ENCODE measurements at places on chromosomes 3 and 15. TPM values are rescaled to one million over a fixed set of nuclear protein-coding genes. Genes with fewer than 3 reads are reported as not detected.

GRCh38 chr3:89679686-89680085, 572.3 kb downstream of the EPHA3 start:
- no peak overlapping the region for H3K4me3 ChIP-seq
- H3K4me1 ChIP-seq, result no peaks in the 10 kb centered on the region
- no peaks in the 10 kb centered on the region for H3K36me3 ChIP-seq
- H3K27me3 ChIP-seq, result no peaks in the 10 kb centered on the region
- DNase-seq, result no peak

DNA sequence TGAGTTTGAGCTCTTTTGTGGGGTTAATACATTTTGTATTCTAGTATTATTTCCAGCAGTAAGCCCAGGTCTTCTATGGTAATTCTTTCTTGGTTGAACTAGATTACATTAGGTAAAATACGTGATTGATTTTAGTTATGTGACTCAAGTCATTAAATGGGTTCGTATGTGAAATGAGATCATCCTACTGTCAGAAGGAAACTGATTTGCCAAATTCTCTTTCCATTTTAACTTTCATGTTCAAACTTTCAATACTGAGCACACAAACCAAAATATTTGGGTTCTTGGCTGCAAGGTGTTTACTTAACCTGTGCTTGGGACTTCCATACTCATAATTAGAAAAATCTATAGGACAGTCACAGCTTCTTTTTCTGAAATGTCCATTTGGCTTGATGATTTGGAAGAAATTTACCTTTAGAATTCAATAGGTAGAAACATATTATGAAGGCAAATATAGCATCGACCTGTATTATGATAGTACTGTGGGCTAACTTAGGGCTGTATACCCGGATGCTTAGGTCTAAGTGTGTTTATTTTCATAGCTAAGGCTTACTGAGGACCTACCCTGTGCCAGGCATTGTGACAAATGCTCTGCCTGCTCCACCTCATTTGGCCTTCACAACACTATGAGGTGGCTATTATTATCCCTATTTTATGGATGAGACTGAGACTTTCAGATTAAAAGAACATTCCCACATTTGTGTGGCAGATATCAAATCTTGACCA, 631.8 kb upstream of the GRM7 start:
- H3K27ac ChIP-seq, result no peak overlapping the region
- no peaks in the 10 kb centered on the region for H3K36me3 ChIP-seq
- no peaks in the 10 kb centered on the region for H3K4me1 ChIP-seq
- H3K27me3 ChIP-seq, result no peaks in the 10 kb centered on the region

DNA sequence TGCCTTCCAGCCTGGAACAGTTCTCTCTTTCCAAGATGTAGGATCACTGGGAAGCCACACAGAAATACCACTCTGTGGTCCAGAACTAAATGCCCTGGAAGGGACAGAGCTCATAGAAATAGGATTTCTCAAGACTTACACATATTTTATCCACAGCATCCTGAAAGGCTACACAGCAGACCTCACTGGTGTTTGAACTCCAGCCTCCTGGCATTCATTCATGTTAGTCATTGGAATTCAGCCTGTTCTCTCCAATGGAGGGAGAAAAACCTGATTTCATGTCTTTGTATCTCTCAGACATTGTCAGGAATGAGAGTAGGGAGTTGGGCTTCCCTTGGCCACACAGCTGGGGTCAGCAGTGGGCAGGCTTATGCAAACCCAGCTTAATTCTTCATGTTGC, 121.1 kb upstream of the PPP2R3A start:
- H3K4me3 ChIP-seq, result no peak overlapping the region
- DNase-seq, result no peak
- no peaks in the 10 kb centered on the region for H3K27me3 ChIP-seq
- no peak overlapping the region for H3K27ac ChIP-seq
- H3K4me1 ChIP-seq, result no peaks in the 10 kb centered on the region

- H3K36me3 ChIP-seq, result no peaks in the 10 kb centered on the region
- no peaks in the 10 kb centered on the region for H3K4me1 ChIP-seq
- DNase-seq, result peak; percentile 12
- no peak overlapping the region for H3K27ac ChIP-seq
Observed at GRCh38 chr3:3366386-3366785, 186.9 kb upstream of the CRBN start.

DNA sequence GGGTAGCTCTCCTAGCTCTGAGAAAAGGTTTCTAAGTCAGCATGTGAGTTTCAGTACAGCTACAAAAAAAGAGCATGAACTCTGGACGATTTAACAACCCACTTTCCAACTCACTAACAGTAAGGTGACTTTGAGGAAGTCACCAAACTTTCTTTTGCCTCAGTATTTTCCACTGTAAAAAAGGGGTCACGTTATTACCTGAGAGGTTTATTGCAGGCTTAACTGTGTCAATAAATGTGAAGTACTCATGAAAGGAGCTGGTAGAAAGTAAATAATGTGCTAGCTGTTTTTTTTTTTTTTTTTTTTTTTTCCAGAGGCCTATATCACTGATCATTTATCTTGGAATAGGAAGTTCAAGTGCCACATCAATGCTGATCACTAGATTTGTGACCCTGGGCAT, 89.3 kb downstream of the PLSCR2 start:
- no peak overlapping the region for H3K4me3 ChIP-seq
- H3K27ac ChIP-seq, result no peak overlapping the region
- H3K4me1 ChIP-seq, result no peaks in the 10 kb centered on the region
- H3K36me3 ChIP-seq, result no peaks in the 10 kb centered on the region
- no peaks in the 10 kb centered on the region for H3K27me3 ChIP-seq

- no peaks in the 10 kb centered on the region for H3K27me3 ChIP-seq
- H3K4me1 ChIP-seq, result no peaks in the 10 kb centered on the region
- H3K36me3 ChIP-seq, result no peaks in the 10 kb centered on the region
- H3K27ac ChIP-seq, result no peak overlapping the region
- DNase-seq, result no peak
Observed at GRCh38 chr15:81666839-81667238, 292.8 kb upstream of the TMC3 start.

GRCh38 chr3:126935756-126936509, 47.0 kb upstream of the PLXNA1 start:
- DNase-seq, result no peak
- H3K4me3 ChIP-seq, result no peak overlapping the region
- no peaks in the 10 kb centered on the region for H3K36me3 ChIP-seq
- H3K4me1 ChIP-seq, result peaks cover 28% of the 10 kb centered on the region
- peaks cover 13% of the 10 kb centered on the region for H3K27me3 ChIP-seq

- peaks cover 14% of the 10 kb centered on the region for H3K4me1 ChIP-seq
- no peaks in the 10 kb centered on the region for H3K27me3 ChIP-seq
- peak overlapping the region; percentile 80 for H3K4me3 ChIP-seq
- no peak overlapping the region for H3K27ac ChIP-seq
- peaks cover 8% of the 10 kb centered on the region for H3K36me3 ChIP-seq
Observed at GRCh38 chr3:57757642-57758297, 1.7 kb downstream of the SLMAP start.

DNA sequence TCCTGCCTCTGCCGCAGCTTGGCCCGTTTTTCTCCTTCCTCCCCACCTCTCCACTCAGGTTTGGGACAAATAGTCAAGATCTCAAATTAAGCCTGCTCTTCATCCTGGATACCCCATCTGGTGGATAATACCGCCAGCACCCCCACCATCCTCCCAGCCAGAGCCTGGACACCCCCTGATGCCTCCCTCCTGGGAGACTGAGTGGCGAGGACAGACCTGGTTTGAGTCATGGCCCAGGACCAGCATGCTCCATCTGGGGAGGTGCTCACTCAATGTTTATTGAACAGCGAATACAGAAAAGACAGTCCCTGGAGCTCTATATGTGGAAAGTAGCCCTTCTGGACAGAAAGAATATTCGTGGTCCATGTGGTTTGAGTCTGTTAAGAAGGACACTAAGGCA, 23.3 kb downstream of the CTSH start:
- DNase-seq, result no peak
- H3K4me1 ChIP-seq, result peaks cover 13% of the 10 kb centered on the region
- H3K27me3 ChIP-seq, result no peaks in the 10 kb centered on the region
- peaks cover 56% of the 10 kb centered on the region for H3K36me3 ChIP-seq
- H3K4me3 ChIP-seq, result no peak overlapping the region
- no peak overlapping the region for H3K27ac ChIP-seq

DNA sequence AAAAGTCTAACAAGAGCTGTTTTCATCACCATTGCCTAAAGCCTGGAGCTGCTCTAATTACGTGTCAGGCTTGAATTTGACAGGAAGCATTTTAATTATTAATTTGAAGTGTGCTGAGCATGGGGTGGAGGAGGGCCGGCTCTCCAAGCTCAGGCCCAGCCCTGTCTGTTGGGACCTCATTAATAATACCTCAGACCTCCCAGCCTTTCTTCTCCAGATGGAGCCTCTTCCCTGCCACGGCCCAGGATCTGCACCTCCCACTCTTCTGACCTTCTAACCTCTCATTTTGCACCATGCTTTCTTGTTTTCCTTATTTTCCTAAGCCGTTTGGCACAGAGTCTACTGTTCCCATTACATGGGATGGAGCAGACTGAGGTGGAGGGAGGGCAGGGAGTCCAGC, 30.0 kb downstream of the INSYN1 start:
- H3K27me3 ChIP-seq, result no peaks in the 10 kb centered on the region
- H3K4me1 ChIP-seq, result no peaks in the 10 kb centered on the region
- H3K27ac ChIP-seq, result no peak overlapping the region

GRCh38 chr3:5332270-5332956, 144.9 kb downstream of the EDEM1 start:
- H3K4me3 ChIP-seq, result no peak overlapping the region
- no peak overlapping the region for H3K27ac ChIP-seq

- peaks cover 75% of the 10 kb centered on the region for H3K36me3 ChIP-seq
- no peaks in the 10 kb centered on the region for H3K27me3 ChIP-seq
- DNase-seq, result no peak
- no peak overlapping the region for H3K4me3 ChIP-seq
- H3K4me1 ChIP-seq, result peaks cover 9% of the 10 kb centered on the region
Observed at GRCh38 chr3:127014536-127015281, 31.8 kb downstream of the PLXNA1 start.

DNA sequence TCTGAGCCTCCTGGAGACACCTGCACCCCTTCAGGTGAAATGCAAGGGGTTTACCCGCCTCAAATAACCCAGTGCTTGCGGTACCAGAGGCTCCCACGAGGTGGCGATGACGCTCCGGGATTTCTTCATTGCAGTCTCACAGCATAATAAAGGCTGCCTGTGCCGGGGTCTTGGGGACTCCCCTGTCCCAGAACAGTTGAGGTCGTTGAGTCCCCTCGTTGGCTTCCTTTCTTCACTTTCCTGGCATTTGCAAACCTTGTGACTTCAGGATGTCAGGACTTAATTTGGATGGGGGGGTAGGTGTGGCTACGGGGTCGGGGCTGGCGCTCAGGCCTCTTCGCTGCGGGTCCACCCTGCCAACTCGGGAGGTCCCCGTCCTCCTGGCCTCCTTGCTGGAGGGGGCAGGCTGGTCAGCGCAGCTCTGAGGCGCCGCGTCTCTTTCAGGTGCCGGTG, 1.3 kb downstream of the GNAT1 start:
- DNase-seq, result peak; percentile 67
- peaks cover 45% of the 10 kb centered on the region for H3K27me3 ChIP-seq
- no peak overlapping the region for H3K4me3 ChIP-seq
- peaks cover 34% of the 10 kb centered on the region for H3K4me1 ChIP-seq
- H3K27ac ChIP-seq, result no peak overlapping the region
- H3K36me3 ChIP-seq, result peaks cover 5% of the 10 kb centered on the region

DNA sequence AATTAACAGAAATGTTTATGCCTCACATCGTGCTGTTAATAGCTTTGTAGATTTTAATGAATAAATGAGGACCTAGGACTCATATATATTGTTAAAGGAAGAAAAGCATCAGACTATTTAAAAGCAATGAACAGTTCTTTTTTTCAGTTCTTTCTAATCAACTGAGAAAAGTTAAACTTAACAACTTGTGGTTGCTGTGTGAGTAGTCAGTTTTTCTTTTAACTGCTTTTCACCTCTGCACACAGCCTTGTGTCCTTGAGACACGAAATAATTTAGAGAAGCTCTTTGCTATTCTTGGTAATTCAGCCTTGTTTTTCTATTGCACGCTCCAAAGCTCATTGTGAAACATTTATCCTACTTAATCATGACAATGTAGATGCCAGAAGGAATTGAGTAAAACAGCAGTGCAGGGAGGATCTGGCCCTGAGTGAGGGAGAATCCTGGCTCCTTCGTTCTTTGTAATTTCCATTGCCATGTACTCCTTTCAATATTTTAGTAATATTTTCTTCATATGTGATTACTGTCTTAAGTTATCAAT, 499.0 kb downstream of the PYDC2 start:
- DNase-seq, result peak; percentile 16
- H3K4me3 ChIP-seq, result no peak overlapping the region
- H3K36me3 ChIP-seq, result no peaks in the 10 kb centered on the region
- no peak overlapping the region for H3K27ac ChIP-seq
- no peaks in the 10 kb centered on the region for H3K4me1 ChIP-seq
- H3K27me3 ChIP-seq, result no peaks in the 10 kb centered on the region

DNA sequence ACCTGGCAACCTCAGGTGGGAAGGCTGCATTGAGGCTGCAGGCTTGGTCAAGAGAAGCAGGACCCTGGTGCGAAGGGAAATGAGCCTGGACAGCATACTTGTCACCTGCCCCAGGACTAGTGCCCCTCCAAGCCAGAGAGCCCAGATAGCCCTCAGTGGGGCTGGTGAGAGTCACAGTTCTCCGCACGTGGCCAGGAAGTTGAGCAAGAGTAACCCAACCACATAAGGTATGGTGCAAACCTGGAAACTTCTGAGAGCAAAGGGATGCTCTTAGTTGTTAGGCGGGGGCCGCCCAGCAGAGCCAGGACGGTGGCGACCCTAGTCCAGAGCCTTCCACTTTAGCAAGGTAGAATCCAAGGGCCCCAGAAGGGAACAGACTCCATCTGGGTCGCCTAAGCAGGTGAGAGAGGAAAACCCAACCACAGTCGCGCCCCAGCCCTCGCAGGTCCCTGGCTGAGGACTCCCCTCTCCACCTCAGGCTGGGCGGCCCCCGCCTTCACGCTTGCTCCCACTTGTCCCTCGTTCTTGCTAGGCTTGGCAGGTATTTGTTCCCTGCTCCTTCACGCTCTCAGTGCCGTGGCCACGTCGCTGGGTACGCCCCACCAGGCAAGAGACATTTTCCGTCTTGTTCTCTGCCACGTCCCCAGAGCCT, 1.1 kb upstream of the VPS18 start:
- H3K4me3 ChIP-seq, result peak overlapping the region; percentile 98
- peaks cover 2% of the 10 kb centered on the region for H3K27me3 ChIP-seq
- no peak overlapping the region for H3K27ac ChIP-seq
- peaks cover 18% of the 10 kb centered on the region for H3K4me1 ChIP-seq

DNA sequence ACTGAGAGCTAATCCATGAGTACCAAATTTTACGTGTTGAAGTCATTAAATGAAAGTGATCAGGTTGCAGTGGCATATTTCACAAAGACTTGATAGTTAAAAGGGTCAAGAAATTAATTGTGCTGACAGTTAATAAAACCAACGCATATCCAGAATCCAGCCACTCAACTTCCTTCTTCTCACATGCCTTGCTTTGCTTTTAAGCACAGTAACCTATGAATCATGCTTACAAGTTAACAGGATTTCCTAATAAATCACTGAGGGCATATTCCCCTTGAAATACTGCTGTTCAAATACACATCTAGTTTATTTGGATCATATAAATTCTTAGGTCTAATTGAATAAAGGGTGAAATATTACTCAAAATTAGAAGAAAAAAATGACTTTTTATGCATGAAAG, 801.5 kb upstream of the EPHA6 start:
- no peak overlapping the region for H3K4me3 ChIP-seq
- no peak overlapping the region for H3K27ac ChIP-seq
- no peak for DNase-seq
- H3K27me3 ChIP-seq, result no peaks in the 10 kb centered on the region
- no peaks in the 10 kb centered on the region for H3K4me1 ChIP-seq

PRTG gene
- 5.7 TPM for total RNA-seq

MEX3B gene
- total RNA-seq, result 7.7 TPM

RBM5 gene
- total RNA-seq, result 161 TPM

GOLGA8Q gene
- 0.75 TPM for total RNA-seq
